ENCODE measurements at places on chromosomes 16 and 17.

GRCh38 chr17:81309140-81309858 lies 14.2 kb upstream of the SLC38A10 start:
- peak; percentile 90 for DNase-seq

DNA sequence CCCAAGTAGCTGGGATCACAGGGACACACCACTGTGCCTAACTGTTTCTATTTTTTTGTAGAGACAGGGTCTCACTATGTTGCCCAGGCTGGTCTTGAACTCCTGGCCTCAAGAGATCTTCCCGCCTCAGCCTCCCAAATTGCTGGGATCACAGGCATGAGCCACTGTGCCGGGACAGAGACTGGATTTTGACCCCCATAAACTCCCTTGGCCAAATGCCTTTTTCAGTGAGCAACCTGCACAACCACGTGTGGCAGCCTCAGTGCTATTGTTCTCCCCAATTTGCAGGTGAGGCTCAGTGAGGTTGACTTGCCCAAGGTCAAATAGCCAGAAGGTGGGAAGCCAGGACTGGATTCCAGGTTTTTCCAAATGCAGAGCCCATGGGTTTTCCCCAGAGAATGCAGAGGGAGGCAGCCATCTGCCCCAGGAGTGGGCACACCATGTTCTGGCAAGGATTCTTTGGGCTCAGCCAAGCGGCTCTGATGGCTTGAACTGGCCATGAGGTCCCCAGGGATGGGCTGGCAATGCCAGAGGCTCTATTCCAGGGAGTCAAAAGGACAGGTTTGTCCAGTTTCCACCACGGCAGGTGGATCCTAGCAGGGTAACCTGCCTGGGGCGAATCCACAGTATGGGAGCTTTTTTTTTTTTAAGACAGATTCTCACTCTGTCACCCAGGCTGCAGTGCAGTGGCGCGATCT lies 1.8 kb downstream of the IL27 start:
- no peak for DNase-seq

- no peak for DNase-seq
Measured at GRCh38 chr16:70692130-70692872, 6.4 kb upstream of the MTSS2 start.

DNA sequence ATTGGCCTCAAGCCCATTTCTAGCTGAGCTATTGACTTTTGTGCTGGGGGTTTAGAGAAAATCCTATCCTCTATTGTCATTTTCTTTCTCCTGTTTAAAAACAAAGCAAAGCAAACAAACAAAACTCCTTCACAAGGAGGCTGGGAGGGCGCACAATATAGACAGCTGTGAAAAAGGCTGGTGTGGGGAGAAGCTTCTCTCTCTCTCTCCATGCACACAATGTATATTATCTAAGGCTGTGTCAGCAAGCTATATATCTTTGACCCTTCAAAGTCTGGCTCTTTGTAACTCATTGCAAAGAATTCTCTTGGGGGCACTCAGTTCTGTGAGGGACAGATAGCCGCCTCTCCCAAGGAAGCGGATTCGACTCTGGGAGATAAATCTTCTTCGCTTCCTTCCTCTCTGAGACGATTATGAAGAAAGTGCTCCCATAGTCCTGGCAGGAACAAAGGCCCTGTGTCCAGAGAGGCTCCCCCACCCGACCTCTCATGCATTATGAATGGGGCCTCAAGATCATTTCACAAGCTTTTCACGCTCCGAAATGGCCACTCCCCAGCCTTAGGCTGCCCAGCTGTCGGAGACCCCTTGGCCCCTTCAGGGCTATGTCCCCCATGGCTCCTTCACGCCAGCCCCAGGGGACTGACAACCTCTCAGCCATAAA lies 33.2 kb upstream of the MEAK7 start:
- DNase-seq, result no peak

GRCh38 chr16:30377812-30378235 lies 3.2 kb downstream of the MYL11 start:
- DNase-seq, result peak; percentile 97

GRCh38 chr16:87832741-87833502 lies 36.4 kb downstream of the SLC7A5 start:
- no peak for DNase-seq

Measured in stomach (tissue), 19 donors.